CD4-positive, alpha-beta T cell treated with Interleukin-10 for 1 hour (primary cell): ENCODE measurements at places on chromosomes 5 and 9.

- no peak for DNase-seq
Measured at GRCh38 chr9:127133739-127134167, 11.3 kb upstream of the ANGPTL2 start.

DNA sequence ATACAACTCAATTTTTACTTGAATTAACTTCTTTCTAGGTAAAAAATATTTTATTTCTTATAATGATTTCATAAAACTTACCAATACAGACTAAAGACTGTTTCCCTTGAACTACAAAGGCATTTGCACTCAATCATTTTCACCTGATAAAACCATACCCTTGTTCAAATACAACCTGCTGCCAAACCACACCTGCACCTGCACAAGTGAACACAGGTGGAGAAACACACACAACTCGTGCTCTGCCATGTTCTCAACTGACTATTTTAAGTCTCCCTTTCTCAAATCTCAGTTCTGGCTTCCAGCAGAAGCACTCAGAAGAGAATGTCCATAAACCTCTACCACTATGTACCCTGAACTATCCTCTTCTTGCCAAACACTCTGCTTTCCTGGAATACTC, 1892.1 kb downstream of the MAT2B start:
- DNase-seq: no peak

DNA sequence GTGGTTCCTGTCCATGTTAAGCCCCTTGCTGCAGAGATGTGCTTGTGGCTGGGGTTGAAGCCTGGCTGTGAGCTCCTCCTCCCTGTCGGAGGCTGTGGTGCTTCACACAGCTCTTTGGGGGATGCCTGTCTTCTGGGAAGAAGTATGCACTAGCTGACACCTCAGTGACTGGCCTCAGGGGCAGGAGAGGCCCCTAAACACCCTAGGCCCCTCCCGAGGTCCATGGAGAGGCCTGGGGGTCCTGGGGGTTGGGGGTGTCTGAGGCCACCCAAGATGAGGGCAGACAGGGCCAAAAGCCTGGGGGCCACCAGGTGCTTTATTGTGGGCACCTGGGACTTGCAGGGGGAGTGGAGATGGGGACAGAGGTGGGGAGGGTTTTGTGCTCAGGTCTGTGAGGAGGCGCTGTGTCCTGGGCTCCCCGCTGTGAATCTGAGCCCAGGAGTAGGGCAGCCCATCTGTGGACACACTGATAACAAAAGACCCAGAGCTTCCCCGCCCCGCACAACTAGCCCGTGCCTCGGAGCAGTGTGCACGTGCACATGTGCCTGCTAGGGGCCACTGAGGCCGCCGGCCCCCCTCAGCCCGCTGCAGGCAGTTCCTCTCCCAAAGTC, 92.0 kb downstream of the PHF2 start:
- no peak for DNase-seq

DNA sequence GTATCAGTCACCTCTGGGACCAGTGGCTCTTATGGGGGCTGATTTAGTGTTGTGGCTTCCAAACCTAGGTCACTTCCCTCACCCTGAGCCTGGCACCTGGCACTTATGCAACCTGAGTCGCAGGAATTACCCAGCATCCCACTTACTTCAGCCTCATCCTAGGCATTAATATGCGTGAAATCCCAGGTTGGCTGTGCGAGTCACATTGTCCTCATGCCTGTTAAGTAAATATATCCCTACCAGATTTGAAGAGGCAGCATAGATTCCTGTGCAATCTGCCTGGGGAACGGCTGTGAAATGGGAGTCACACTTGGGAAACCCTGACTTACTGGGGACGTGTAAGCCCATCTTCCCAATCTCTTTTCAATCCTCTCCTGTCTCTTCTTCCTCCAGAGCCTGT, 42.7 kb upstream of the AKNA start:
- DNase-seq: no peak

- DNase-seq: no peak
Measured at GRCh38 chr5:38562444-38563210, 6.2 kb upstream of the LIFR start.

DNA sequence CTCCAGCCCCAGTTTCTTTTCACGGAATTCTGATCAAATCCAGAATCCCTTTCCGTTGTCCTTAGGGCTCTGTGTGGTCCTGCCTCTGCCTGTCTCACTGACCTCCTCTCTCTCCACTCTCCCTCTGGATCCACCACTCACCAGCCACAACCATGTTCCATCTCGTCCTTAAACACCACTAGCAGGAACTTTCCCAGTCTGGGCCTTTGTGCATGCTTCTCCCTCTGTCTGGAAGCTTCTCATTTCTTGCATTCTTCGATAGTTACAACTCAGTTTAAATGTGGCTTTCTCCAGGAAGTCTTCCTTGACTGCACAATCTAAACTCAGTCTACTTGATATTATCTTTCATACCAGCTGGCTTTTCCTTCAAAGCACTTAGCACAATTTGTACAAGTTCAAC, 117.7 kb upstream of the MSX2 start:
- DNase-seq: no peak

GRCh38 chr9:136606687-136607333, 55.9 kb upstream of the EGFL7 start:
- DNase-seq: no peak

- DNase-seq: peak; percentile 3
Measured at GRCh38 chr5:171676286-171676944, 109.2 kb upstream of the SMIM23 start.

DNA sequence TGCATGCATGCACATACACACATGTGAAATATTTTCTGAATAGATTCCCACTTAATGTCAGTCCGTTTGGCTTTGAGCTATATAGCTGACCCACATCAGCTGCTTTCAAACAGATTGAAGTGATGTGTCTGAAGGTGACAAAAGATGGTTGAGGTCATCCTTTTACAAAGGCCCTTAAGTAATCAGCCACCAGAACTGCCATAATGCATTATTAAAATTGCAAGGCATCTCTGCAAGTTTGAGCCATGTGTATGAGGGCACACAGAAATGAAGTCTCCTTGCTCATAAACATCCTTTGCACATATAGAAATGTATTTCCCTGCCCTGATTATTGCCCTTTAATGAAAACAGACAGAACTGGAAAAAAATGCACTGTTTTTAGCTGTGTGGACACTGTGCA, 1043.0 kb upstream of the C9orf72 start:
- DNase-seq: no peak

DNA sequence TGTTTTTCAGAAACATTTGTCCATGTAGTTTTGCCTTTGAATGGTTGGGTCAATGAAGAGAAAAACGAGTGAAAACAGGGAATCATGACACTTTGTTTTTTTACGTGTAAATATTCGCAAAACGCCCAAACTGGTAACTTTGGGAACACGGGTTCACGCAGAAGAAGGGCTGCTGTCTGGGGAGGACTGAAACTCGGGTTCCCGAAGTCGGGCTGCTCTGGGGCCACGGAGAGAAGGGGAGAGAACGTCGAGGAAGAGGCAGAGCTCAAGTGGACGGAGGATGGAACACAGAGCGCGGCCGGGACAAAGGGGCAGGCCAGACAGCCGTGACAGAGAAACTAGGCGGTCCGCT, 478 bp upstream of the SETD9 start:
- no peak for DNase-seq

DNA sequence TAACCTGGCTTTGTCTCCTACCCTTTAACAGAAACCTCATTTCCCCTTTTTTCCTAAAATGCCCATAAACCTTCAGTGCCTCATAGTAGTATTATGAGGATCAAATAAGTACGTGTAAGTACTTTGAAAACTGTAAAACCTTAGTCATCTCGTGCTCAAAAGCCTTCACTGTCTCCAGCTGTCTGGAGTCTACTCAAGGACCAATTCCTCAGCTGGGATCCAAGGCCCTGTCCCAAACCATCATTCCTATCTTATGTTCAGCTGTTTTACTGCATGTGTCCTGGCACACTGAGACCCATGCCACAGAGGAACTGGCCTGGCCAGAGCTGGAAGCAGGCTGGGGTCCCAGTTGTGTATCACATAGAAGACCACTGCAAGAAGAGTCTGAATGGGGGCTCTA, 15.9 kb downstream of the ADAMTSL1 start:
- DNase-seq: no peak

- no peak for DNase-seq
Measured at GRCh38 chr5:168961681-168962080, 339.3 kb downstream of the SLIT3 start.

- no peak for DNase-seq
Measured at GRCh38 chr9:16245756-16246440, 624.6 kb downstream of the BNC2 start.

GRCh38 chr5:35771300-35771699, 85.4 kb upstream of the IL7R start:
- DNase-seq: no peak

- DNase-seq: no peak
Measured at GRCh38 chr5:878125-878524, 14.5 kb downstream of the BRD9 start.

GRCh38 chr9:109010746-109011145, 2.6 kb downstream of the CTNNAL1 start:
- peak; percentile 54 for DNase-seq

DNA sequence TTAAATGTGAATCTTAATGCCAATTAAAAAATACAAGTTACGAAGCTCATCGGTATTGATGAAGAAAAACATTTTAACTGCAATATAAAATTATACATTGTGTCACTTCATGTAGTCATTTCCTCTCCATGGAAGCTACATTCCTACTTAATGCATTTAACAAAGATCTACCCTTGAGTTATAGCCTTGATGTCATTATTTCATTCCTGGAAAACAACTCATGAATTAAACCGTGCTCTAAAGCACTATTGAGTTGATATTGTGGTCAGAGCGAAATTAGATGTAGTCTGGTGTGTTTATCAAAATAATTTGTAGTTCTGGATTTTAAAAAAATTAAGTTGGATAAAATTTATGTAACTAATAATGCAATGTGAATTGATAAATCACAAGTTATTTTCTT, 11.1 kb downstream of the C5orf47 start:
- no peak for DNase-seq
